ENCODE measurements at places on chromosomes 7 and 10.

GRCh38 chr10:69123306-69123746, 652 bp upstream of the VPS26A start:
- peaks cover 23% of the 10 kb centered on the region for H3K4me1 ChIP-seq
- no peaks in the 10 kb centered on the region for H3K36me3 ChIP-seq
- H3K27me3 ChIP-seq = no peaks in the 10 kb centered on the region
- peak overlapping the region; percentile 97 for H3K4me3 ChIP-seq
- DNase-seq = no peak

DNA sequence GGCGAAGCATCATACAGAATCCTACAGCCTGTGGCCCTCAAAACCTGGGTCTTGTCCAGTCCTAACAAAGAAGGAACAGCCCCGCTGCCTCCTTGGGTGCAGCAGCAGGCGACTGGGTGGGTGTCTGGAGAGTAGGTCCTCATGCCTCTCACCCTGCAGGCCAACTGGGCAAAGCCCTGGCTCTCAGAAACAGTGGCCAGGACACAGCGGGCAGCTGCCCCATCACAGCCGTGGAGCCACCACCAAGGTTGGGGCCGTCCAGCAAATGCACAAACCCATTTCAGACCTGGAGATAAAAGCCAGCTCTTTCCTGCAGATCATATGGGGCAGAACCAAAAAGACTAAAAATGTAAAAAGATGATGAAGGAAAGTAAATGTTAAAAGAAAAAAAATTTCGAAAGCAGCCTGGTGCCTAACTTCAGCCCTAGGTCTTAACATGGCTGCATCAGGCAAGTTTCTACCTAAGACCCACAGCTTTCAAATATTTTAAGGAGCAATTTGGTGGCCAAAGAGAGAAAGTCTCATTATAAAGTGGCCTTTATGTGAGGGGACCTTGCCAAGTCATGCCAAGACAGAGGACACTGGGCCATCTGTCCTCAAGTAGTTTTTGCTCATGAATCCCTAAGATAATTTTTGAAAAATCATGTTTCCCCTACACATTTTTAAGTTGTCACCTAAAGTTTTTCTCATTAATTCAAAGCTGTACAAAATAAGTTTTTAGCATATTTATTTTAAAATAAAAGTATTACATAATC, 142.1 kb downstream of the PAXIP1 start:
- H3K4me3 ChIP-seq = no peak overlapping the region
- H3K27me3 ChIP-seq = no peaks in the 10 kb centered on the region
- DNase-seq = no peak
- H3K36me3 ChIP-seq = no peaks in the 10 kb centered on the region

DNA sequence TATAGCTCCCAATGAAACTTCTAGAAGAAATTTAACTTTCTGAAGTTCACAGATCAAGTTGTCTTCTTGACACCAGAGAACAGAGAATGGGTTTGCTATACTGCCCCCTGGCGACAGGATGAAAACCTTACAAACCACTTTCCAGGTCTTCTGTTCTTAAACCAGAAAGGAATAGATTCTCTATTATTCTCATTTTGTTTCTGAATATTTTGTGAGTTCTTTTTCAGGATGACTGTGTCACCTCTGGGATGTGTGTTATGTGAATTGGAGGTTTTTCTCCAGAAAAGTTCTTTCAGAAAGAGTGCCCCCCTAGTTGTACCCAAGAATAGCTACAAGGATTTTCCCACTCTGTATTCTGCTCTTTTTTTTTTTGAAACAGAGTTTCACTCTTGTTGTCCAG, 6.3 kb downstream of the IFT22 start:
- H3K4me1 ChIP-seq = no peaks in the 10 kb centered on the region
- no peak overlapping the region for H3K4me3 ChIP-seq
- peaks cover 27% of the 10 kb centered on the region for H3K36me3 ChIP-seq
- no peak for DNase-seq
- H3K27ac ChIP-seq = no peak overlapping the region

- H3K4me1 ChIP-seq = no peaks in the 10 kb centered on the region
- H3K27ac ChIP-seq = no peak overlapping the region
- DNase-seq = no peak
- no peaks in the 10 kb centered on the region for H3K27me3 ChIP-seq
Measured at GRCh38 chr10:3143791-3144434, 28.7 kb downstream of the PITRM1 start.

- no peaks in the 10 kb centered on the region for H3K27me3 ChIP-seq
- no peaks in the 10 kb centered on the region for H3K4me1 ChIP-seq
Measured at GRCh38 chr10:94251098-94251497, 111.6 kb downstream of the NOC3L start.

DNA sequence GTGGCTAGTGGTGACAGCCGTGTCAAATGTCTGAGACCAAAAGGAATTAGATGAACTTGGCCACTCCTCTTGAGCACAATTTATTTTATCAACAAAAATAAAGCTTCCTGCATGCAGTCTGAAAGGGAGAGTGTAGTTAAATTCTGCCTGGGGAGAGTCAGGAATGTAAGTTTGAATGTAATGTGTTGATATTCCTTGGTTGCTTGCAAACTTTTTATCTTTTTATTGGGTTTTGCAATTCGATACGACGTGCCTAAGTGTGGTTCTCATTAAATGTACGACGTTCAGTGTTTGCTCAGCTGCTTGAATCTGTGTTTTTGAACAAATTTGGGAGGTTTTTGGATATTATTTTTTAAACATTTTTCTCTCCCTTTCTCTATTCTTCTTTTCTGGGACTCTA, 839.9 kb downstream of the CCSER2 start:
- DNase-seq = no peak
- H3K27ac ChIP-seq = no peak overlapping the region
- H3K4me1 ChIP-seq = no peaks in the 10 kb centered on the region
- no peak overlapping the region for H3K4me3 ChIP-seq
- no peaks in the 10 kb centered on the region for H3K36me3 ChIP-seq

DNA sequence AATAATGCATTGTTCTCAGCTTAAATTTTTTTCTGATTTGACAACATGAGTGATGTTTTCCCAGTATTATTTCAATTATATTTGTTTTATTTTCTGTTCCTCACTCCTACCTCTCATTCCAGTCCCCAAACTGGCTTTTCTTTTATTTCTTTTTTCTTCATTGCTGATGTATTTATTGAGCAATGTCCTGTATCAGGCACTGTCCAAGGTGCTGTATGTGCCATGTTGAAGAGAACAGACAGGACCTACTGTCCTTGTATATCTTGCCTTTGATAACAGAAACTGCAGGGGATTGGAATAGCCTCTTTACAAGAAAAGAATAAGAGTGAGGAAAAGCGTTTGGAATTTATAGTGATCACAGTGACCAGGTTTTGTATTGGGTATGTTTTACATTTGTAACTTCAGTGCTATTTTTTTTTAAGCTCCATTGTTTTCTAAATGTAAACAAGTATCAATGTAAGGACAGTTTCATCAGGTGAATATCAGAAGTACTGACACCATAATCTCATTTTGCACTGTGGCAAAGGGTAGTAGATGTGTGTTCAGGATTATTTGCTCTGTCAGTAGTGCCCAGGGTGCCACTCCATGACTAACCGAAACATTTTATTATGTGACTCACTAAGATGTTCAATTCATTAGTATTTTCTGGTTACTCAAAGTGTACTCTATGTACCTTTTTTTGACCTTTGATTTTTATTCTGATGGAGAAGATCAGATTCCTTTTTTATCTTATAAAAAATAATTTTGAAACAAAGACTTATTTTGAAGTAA, 15.6 kb upstream of the CLDN12 start:
- no peaks in the 10 kb centered on the region for H3K27me3 ChIP-seq
- H3K36me3 ChIP-seq = peaks cover 33% of the 10 kb centered on the region
- H3K4me3 ChIP-seq = no peak overlapping the region
- H3K4me1 ChIP-seq = no peaks in the 10 kb centered on the region
- no peak overlapping the region for H3K27ac ChIP-seq

GRCh38 chr10:34736976-34737771, 77.9 kb downstream of the PARD3 start:
- H3K36me3 ChIP-seq = no peaks in the 10 kb centered on the region
- H3K27me3 ChIP-seq = no peaks in the 10 kb centered on the region
- no peak for DNase-seq
- no peak overlapping the region for H3K27ac ChIP-seq

DNA sequence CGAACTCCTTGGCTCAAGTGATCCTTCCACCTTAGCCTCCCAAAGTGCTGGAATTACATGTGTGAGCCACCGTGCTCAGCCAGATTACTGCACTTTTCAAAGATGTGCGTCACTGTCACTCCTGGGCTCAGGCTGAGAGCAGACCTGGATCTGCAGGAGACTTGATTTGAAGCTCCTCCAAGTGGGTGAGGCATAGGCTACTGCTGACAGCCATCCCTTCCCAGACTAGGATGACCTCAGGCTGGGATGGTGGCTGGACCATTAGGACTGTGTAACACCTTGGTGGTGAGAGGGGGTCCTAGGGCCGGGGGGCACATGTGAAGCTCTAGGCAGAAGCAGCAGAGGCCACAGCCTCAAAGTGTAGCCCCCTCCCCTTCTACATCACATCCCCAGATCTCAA, 8.2 kb upstream of the SRRM3 start:
- no peak overlapping the region for H3K27ac ChIP-seq
- no peak overlapping the region for H3K4me3 ChIP-seq
- no peaks in the 10 kb centered on the region for H3K4me1 ChIP-seq
- no peak for DNase-seq

GRCh38 chr10:129607607-129608109, 140.6 kb downstream of the MGMT start:
- no peaks in the 10 kb centered on the region for H3K4me1 ChIP-seq
- no peaks in the 10 kb centered on the region for H3K36me3 ChIP-seq
- no peak for DNase-seq

- no peak overlapping the region for H3K4me3 ChIP-seq
- H3K4me1 ChIP-seq = no peaks in the 10 kb centered on the region
- no peaks in the 10 kb centered on the region for H3K36me3 ChIP-seq
- H3K27me3 ChIP-seq = no peaks in the 10 kb centered on the region
- no peak overlapping the region for H3K27ac ChIP-seq
Measured at GRCh38 chr10:26374426-26374825, 63.7 kb upstream of the APBB1IP start.

DNA sequence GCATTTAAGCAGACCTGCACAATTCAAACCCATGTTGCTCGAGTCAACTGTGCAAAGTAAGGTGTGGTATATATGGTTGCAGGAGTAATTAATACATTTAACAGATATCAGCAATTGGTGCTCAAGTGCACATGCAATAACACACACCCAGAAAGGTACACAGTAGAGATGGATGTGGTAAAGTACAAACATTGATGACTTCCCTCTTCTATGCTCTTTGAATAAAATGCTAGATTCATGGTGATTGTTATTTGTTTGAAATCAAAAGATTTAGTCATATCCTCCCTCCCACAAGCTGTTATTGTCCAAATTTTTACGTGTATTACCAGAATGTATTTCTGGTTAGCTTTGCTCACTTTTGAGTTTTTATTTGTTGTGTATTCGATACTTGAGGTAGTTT, 262.0 kb upstream of the CSTF2T start:
- no peak overlapping the region for H3K4me3 ChIP-seq
- no peaks in the 10 kb centered on the region for H3K36me3 ChIP-seq
- H3K27me3 ChIP-seq = no peaks in the 10 kb centered on the region

DNA sequence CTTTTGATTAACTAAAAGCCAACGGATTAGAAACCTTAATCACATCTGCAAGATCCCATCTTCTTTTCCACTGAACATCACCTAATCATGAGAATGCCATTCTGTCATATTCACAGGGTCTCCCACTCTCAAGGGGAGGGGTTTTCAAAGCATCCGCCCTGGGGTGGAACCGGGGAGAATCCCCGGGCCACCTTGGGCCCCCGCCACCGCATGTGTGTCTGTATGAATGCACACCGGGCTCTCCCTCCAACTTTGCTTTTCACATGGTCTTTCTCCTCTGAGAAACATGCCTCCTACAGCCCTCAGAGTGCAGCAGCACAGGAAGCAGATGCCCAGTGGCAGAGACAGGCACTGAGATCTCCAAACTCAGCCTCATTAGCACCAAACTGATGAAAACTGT, 233.2 kb upstream of the PPP2R2D start:
- H3K36me3 ChIP-seq = no peaks in the 10 kb centered on the region
- H3K4me3 ChIP-seq = no peak overlapping the region
- no peaks in the 10 kb centered on the region for H3K27me3 ChIP-seq
- no peaks in the 10 kb centered on the region for H3K4me1 ChIP-seq

DNA sequence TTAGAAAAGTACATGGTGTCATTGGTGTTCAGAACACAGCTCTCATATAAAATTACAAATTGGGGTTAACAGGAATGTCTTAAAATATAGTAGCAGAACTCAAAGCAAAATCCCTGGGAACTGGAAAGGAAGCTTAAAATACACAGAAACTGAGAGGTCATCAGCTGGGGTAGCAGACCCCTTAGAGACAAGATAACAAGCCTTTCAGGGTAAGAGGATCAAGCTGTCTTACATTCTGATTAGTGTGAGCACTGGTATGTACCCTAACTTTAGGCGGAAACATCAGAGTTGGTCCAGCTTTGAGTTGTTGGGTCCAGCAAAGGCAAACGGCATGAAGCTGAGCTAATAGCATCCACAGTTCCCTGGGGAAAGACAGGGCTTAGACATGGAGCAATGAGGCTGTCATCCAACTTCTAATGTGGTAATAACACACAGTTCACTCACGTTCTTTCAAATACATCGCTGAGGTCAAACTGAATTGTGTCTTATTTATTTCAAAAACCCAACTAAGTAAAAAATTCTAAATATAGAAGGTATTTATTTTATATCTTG, 32.6 kb downstream of the ARHGAP21 start:
- H3K36me3 ChIP-seq = no peaks in the 10 kb centered on the region
- no peak overlapping the region for H3K4me3 ChIP-seq
- DNase-seq = no peak

DNA sequence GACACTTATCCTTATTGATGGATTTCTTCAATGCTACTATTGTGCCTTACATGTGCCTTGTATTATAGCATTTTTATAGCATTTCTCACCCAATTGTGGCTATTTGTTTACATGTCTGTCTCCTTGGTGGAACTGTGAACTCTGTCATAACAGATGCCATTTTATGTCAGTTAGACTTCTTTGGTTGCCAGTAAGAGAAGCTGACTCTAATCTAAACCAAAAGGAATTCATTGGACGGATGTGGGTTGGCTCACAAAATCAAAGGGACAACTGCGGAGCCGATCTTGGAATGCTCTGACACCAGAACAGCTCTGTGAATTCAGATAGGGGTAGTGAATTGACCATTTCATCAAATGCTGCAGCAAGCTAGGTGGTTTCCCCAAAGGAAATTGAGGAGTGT, 15.0 kb downstream of the GARIN1A start:
- no peaks in the 10 kb centered on the region for H3K27me3 ChIP-seq
- no peak for DNase-seq
- H3K4me1 ChIP-seq = no peaks in the 10 kb centered on the region
- no peak overlapping the region for H3K4me3 ChIP-seq

DNA sequence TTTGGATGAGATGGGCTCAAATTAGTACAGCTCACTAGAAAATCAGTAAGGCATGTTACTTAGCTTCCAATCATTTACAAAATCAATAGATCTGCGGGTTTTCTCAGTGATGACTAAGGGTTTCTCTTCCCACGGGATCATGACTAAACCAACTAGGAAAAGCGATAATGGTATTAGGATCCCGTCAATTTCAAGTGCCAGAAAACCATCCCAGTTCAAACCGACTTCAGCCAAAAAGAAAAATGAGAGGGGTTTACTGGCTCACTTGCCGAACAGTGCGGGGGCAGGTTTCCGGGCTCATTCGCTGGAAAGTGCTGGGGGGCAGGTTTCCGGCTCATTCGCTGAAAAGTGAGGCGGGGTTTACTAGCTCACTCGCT, 62.1 kb upstream of the LYZL2 start:
- no peaks in the 10 kb centered on the region for H3K36me3 ChIP-seq
- peaks cover 4% of the 10 kb centered on the region for H3K4me1 ChIP-seq
- no peak for DNase-seq
- H3K27me3 ChIP-seq = no peaks in the 10 kb centered on the region
- H3K4me3 ChIP-seq = no peak overlapping the region
